NCI-H748 treated with DMSO at 0.1 percent for 48 hours (cell line): ENCODE measurements at places on chromosomes 7 and 10.

DNA sequence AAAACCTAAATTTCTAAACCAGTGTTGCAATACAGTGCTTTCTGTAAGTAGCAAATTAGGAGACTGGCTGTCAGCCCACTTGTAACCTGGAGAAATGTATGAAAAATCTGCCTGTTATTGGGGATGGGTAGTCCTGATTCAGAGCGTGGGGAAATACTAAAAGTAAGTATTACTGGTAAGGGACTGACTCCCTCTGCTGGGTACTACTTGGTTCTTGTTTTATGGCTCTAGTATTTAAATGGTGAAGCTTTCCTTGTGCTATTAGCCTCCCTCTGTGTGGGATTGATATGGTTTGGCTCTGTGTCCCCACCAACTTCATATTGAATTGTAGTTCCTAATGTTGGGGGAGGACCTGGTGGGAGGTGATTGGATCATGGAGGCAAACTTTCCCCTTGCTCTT is 886.1 kb downstream of the SORCS1 start:
- no peak for DNase-seq

GRCh38 chr7:141463986-141464385 is 87.2 kb upstream of the AGK start:
- DNase-seq, result no peak

DNA sequence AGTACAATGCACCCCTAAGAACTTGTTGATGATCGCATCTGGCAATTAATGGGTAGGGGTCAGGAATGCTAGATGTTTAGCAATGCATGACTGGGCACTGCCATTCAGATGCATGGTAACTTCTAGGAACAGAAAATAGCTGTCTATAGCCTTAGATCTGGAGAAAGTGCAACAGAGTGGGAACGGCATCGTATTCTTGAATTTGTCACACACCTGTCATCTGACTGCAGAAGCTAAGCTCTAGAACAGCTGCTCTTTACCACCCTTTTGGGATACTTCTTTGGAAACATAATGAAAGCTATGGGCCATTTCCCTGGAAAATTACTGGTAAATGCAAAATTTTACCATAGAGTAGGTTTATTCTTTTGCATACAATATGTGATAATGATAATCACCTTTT is 118.1 kb downstream of the SLC25A13 start:
- DNase-seq, result no peak

DNA sequence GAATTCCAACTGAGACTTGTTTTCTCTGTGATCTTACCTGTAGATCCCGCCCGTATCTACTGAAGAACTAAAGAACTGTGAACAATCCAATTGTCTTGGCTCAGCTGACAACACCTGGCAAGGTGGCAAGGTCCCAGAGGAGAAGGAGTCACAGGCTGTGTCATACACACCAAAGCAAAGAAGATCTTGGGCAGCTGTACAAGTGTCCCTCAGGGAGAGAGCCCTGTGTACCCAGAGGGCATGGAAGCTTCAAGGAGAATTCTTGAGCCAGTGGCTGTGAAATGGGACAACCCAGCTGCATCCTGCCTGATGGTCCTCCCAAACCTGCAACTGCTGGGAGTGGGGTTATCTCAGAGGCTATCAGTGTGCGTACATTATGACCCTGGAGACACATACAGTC is 46.7 kb upstream of the TECTB start:
- DNase-seq, result no peak

DNA sequence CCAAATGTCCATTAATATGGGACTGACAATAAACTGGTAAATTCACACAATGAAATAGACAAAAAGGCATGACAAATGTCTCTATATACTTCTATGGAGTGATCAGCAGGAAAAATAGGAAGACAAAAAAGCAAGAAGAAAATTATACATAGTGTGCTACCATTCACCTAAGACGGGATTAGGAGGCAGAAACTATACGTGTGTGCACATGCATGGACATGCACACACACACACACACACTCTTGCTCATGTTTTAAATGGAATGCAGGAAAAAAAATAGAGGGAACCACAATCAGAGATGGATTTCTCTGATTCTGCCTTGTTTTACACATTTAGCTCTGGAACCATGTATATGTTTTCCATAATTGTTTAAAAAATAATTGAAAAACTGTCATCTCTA is 119.0 kb downstream of the ZFAND4 start:
- no peak for DNase-seq

- DNase-seq, result no peak
These were observed 138.9 kb upstream of the LYZL1 start for GRCh38 chr10:29150010-29150409.

GRCh38 chr10:52654201-52654600 is 118.4 kb downstream of the MBL2 start:
- DNase-seq, result no peak

DNA sequence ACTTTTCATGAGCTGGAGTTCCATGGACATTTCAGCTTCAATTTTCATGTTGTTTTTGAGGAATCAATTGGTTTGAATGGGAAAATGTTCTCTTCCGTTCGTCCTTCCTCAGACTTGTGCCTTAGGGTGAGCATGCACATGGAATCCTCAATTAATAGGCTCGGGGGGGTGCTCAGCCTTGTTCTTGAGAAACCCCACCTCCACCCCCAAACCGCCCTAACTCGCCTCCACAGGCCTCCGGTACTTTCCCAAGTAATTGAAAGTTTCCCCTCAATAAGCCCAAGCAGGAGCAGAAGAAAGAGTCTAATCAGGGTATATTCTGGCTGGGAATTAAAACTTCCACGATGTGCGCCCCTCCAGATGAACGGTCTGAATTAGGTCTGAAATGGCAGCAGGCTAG is 945.2 kb downstream of the GRID1 start:
- no peak for DNase-seq

- DNase-seq, result no peak
These were observed 1174.3 kb downstream of the XPNPEP1 start for GRCh38 chr10:108749042-108749441.

- DNase-seq, result no peak
These were observed 138.7 kb upstream of the PCLO start for GRCh38 chr7:83301416-83301815.

DNA sequence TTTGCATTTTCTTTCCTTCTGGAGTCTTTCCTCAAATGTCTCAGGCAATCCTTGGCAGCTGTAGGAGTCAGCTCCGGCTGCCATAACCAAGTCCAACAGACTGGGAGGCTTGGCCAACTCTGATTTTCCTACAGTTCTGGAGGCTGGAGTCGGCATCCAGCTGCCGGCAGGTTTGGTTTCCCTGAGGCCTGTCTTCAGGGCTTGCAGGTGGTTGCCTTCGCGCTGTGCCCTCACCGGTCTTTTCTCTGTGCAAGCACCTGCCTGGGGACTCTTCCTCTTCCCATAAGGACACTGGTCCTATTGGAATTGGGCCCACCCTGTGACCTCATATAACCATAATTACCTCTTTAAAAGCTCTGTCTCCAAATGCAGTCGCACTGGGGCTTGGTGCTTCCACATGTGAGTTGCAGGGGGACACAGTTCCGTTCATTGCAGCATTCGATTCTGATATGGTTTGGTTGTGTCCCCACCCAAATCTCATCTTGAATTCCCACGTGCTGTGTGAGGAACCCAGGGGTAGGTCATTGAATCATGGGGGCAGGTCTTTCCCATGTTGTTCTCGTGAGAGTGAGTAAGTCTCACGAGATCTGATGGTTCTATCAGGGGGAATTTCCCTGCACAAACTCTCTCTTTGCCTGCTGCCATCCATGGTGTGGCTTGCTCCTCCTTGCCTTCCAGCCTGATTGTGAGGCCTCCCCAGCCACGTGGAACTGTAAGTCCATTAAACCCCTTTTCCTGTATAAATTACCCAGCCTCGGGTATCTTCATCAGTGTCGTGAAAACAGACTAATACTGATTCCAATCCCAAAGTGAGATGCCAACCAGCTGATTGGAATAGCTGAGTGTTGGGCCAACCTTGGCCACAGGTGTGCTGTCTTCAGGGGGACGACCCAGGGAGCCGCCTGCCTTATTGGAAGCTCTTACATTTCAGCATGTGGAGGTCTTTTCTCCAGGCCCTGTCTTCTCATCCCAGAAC is 7.9 kb downstream of the GALNTL5 start:
- DNase-seq, result no peak

GRCh38 chr10:110802551-110803238 is 69.0 kb upstream of the PDCD4 start:
- peak; percentile 63 for DNase-seq

DNA sequence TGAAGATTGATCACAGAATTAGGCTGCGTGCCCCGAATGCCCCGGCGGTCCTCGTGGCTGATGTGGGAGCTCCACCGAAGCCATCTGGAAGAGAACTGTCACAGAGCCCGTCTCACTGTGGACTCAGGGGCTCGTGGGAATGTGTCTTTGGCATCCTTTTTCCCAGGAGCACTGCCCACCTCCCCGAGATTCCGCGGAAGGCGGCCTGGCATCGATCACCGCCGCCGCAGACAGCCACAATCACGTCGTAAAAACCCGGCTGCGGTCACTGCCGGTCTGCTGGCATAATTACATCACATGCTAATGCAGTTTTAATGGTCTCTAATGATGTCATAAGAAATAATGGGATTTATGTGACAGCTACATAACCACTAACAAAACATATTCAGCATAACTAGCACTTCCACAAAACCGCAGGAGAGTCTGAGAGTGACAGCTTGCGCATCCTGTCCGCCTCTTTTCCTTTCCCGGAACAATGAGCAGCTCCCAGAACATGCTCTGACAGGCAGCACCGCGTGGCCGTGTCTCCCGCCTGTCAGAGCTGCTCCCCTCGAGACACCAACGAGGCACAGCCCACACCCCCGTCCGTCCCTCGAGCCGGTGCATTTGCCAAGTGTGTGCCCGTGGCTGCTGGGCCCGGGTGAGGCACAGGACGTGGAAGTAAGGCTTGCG is 490.0 kb downstream of the PTPRN2 start:
- peak; percentile 22 for DNase-seq

DNA sequence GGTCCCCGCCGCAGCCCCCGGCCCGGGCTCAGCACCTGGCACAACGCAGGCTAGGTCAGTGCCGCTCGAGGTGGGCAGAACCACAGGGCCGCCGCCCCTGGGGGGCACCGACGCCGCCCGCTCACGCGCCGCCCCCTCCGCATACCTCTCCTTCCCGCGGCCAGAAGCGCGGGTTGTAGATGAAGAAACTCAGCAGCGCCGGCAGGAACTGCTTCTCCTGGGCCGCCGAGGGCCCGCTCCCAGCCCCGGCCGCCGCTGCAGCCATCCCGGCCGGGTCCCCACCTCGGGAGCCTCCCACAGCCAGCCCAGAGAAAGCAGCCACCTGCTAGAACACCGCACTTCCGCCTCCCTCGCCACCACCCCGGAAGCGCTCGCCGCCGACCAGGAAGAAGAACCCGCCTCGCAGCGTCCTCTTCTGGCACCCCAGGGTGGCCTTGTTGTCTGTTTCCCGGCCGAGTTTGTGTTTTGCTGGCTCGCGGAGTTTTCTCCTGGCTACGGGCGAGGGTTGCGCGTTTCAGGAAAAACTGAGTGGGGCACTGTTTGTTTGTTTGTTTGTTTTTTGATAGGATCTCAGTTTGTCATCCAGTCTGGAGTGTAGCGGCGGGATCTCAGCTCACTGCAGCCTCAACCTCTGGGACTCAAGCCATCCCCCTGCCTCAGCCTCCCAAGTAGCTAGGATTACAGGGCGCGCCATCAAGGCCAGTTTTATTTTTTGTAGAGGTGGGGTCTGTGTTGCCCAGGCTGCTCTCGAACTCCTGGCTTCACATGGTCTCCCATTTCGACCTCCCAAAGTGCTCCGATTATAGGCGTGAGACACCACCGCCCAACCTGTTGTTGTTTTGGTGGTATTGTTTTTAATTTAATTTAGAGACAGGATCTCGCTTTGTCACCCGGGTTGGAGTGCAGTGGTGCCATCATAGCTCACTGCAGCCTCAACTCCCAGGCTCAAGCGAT is 17.7 kb downstream of the OCM2 start:
- peak; percentile 38 for DNase-seq

DNA sequence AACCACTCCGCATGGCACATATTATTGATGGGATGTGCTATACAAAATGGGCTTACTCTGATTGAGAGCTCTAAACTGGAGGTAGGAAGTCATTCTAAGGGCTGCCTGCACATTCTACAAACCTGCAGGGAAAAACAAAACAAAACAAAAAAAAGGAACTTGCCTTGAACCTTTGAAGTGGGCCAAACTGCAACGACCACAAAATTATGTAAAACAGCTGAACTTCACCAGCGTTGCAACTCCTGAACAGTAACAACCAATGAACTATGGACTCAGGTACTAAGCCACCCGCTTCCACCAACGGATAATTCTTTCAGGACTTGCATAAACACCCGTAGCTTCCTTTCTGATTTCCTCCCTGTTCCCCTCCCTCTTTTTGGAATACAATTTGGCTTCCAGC is 80.4 kb downstream of the ZNF248 start:
- DNase-seq, result no peak

- no peak for DNase-seq
These were observed 1053.9 kb downstream of the KCNMA1 start for GRCh38 chr10:76583711-76584161.
